Naive B cell (primary cell): ENCODE measurements at places on chromosomes 2 and 18.

DNA sequence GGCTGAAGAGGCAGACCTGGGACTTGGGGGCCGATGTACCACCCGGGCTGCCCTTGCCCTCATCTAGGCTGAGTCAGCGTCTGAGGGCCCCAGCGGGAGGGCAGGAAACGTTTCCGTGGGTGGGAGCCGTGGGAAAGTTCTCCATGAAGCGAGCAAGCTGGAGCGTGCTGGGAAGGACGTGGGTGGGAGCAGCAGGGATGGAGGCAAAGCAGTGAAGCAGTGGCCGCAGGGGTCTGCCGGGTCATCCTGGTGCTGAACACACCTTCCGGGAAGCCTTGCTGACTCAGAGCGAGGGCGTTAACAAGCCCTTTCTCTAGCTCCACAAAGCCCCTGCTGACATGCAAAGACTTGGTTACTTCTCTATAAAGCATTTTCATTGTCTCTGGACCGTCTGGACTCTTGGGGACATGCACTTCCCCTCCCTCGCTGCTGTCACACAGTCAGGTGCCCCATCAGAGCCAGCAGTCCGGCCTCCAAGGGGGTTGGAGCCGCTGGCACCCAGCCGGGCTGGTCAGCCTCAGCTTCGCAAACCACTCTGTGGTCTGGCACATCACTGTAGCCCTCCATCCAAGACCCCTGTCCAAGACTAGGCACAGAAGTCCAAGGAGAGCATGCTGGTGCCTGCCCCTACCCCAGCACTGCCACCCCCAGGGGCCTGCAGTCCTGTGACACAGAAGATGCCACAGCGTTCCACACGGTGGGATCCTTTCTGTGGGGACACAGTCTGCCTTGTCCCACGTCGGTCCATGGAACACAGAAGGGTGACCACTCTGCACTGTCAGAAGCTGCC, 115.1 kb upstream of the GPC1 start:
- H3K36me3 ChIP-seq: no peaks in the 10 kb centered on the region
- no peak overlapping the region for H3K4me3 ChIP-seq
- no peak overlapping the region for H3K27ac ChIP-seq
- DNase-seq: no peak

- H3K4me1 ChIP-seq: no peaks in the 10 kb centered on the region
- no peak for DNase-seq
- no peak overlapping the region for H3K4me3 ChIP-seq
- no peaks in the 10 kb centered on the region for H3K36me3 ChIP-seq
These were observed 103.2 kb downstream of the PIEZO2 start for GRCh38 chr18:11046140-11046539.

GRCh38 chr18:8333961-8334360, 275.3 kb upstream of the RAB12 start:
- DNase-seq: no peak
- H3K27me3 ChIP-seq: peaks cover 20% of the 10 kb centered on the region
- H3K36me3 ChIP-seq: no peaks in the 10 kb centered on the region

GRCh38 chr2:192373754-192374153, 179.0 kb upstream of the TMEFF2 start:
- DNase-seq: no peak
- H3K27ac ChIP-seq: no peak overlapping the region
- H3K4me1 ChIP-seq: no peaks in the 10 kb centered on the region
- H3K36me3 ChIP-seq: no peaks in the 10 kb centered on the region
- no peak overlapping the region for H3K4me3 ChIP-seq

DNA sequence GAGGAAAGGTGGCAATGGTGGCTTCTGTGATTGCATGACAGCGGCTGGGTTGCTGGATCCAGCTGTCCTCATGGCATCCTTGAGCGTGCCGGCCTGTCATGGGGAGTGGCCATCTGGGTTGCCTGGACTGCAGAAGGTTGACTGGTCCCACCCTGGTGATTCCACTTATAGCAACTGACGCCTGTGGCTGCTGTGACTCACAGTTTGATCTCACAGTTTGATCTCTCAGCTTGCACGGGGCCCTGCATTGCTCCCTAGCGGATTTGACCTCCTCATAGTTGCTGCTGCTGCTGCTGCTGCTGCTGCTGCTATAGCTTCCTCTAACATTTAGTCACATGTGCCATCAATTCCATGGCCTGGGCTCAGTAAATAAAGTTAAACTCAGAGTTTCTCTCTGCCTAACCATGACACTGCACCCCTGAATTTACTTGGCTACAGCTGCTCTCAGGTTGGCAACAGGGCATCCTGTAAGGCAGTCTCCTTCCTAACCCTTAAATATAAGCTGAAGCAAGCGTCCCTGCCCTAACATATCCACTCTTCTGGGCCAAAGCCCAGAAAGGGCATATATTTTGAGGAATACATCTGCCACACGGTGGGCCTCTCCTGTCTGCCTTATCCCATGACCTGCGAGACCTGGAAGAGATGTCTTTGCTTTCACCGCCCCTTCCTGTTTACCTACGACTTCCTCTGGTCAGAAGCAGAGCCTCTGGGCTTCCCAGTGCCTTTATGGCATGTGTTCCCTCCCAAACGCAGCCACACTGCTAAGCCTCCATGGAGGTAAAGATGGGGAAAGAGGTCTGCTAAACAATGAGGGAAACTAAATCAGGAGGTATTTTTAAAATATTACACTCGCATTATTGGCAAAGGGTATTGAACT, 37.8 kb upstream of the CCDC150 start:
- no peaks in the 10 kb centered on the region for H3K36me3 ChIP-seq
- no peaks in the 10 kb centered on the region for H3K4me1 ChIP-seq

DNA sequence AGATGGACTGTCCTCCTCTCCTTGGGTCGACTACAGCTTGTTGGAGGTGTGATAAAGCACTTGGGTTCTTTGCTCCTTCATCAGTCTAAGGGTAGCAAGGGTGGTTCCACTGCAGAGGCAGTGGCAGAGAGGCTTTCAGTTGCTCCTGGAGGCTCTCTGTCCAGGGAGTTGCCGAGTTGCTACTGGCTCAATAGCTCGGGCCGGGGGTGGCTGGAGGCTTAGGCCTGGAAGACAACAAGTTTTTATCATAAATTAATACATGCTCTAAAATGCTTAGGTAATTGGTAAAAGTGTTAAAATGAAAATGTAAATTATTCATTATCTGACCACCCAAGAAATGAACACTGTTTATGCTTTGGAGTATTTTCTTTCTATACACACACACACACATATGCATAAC, 162.0 kb upstream of the NRP2 start:
- no peak overlapping the region for H3K27ac ChIP-seq
- no peak overlapping the region for H3K4me3 ChIP-seq
- H3K4me1 ChIP-seq: no peaks in the 10 kb centered on the region
- DNase-seq: no peak
- peaks cover 11% of the 10 kb centered on the region for H3K27me3 ChIP-seq
- no peaks in the 10 kb centered on the region for H3K36me3 ChIP-seq

GRCh38 chr2:80186262-80186661, 118.3 kb downstream of the LRRTM1 start:
- H3K4me3 ChIP-seq: no peak overlapping the region
- H3K4me1 ChIP-seq: no peaks in the 10 kb centered on the region
- no peak overlapping the region for H3K27ac ChIP-seq
- no peaks in the 10 kb centered on the region for H3K27me3 ChIP-seq

DNA sequence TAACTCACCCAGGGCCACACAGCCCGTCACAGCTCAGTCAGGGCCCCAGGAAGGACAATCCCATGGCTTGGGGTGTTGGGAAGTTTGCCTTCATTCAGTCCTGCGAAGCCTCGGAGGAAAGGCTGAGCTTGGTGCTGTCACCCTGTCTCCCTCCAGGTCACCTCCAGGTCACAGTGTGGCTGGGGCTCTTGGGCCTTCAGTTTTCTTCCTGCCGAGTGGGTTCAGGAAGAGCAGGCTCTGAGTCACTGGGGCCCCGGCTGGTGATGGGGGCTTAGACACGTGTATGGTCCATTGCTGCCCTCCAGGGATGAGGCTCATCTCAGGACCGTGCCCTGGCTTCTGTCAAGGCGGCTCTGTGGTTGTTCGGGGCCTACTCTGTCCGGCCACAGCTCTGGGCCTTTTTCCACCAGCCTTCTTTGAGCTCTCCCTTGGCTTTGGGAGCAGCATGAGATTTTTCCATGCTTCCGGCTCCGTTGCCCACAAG, 118.6 kb downstream of the INHBB start:
- no peak overlapping the region for H3K4me3 ChIP-seq
- H3K27me3 ChIP-seq: peaks cover 16% of the 10 kb centered on the region

GRCh38 chr18:39302481-39302880, 1736.9 kb upstream of the CELF4 start:
- no peak overlapping the region for H3K27ac ChIP-seq
- H3K27me3 ChIP-seq: no peaks in the 10 kb centered on the region
- no peaks in the 10 kb centered on the region for H3K36me3 ChIP-seq

GRCh38 chr2:15596968-15597367, 5.3 kb downstream of the DDX1 start:
- no peak overlapping the region for H3K4me3 ChIP-seq
- no peaks in the 10 kb centered on the region for H3K27me3 ChIP-seq
- H3K4me1 ChIP-seq: peaks cover 12% of the 10 kb centered on the region
- H3K27ac ChIP-seq: no peak overlapping the region

- H3K27ac ChIP-seq: peak overlapping the region; percentile 99
- H3K4me1 ChIP-seq: peaks cover 20% of the 10 kb centered on the region
- DNase-seq: peak; percentile 48
- peak overlapping the region; percentile 95 for H3K4me3 ChIP-seq
These were observed 3.4 kb upstream of the BCL11A start for GRCh38 chr2:60556576-60557485.

- H3K4me1 ChIP-seq: no peaks in the 10 kb centered on the region
- H3K36me3 ChIP-seq: no peaks in the 10 kb centered on the region
- DNase-seq: no peak
- H3K4me3 ChIP-seq: no peak overlapping the region
- no peak overlapping the region for H3K27ac ChIP-seq
- peaks cover 4% of the 10 kb centered on the region for H3K27me3 ChIP-seq
These were observed 340.6 kb downstream of the DYSF start for GRCh38 chr2:71793926-71794325.

DNA sequence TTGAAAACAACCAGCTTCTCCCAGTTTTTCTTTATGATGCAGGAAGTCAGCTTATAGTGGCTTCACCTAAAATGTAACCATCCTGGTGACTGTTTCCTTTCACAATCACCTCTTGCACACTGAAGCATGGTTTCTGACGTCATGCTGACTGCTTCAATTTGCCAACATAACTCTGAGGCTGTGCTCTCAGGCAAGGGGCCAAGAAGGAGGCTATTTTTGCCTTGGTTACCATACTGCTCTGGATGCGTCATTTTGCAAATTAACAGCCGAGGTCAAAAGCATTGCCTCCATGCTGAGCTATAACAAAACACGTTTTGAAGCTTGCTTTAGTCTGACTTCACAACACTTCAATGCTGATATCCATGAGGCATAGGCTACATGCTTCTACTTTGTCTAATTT, 397.8 kb downstream of the METTL4 start:
- no peak for DNase-seq
- H3K27ac ChIP-seq: no peak overlapping the region
- H3K36me3 ChIP-seq: no peaks in the 10 kb centered on the region
- no peaks in the 10 kb centered on the region for H3K4me1 ChIP-seq

GRCh38 chr2:195307751-195308150, 349.3 kb upstream of the SLC39A10 start:
- no peak overlapping the region for H3K4me3 ChIP-seq
- H3K4me1 ChIP-seq: peaks cover 4% of the 10 kb centered on the region
- H3K27ac ChIP-seq: no peak overlapping the region
- no peaks in the 10 kb centered on the region for H3K27me3 ChIP-seq

- DNase-seq: no peak
- H3K27me3 ChIP-seq: no peaks in the 10 kb centered on the region
- H3K4me1 ChIP-seq: no peaks in the 10 kb centered on the region
- no peaks in the 10 kb centered on the region for H3K36me3 ChIP-seq
- H3K4me3 ChIP-seq: no peak overlapping the region
These were observed 378.2 kb upstream of the ST6GAL2 start for GRCh38 chr2:107264184-107264583.

DNA sequence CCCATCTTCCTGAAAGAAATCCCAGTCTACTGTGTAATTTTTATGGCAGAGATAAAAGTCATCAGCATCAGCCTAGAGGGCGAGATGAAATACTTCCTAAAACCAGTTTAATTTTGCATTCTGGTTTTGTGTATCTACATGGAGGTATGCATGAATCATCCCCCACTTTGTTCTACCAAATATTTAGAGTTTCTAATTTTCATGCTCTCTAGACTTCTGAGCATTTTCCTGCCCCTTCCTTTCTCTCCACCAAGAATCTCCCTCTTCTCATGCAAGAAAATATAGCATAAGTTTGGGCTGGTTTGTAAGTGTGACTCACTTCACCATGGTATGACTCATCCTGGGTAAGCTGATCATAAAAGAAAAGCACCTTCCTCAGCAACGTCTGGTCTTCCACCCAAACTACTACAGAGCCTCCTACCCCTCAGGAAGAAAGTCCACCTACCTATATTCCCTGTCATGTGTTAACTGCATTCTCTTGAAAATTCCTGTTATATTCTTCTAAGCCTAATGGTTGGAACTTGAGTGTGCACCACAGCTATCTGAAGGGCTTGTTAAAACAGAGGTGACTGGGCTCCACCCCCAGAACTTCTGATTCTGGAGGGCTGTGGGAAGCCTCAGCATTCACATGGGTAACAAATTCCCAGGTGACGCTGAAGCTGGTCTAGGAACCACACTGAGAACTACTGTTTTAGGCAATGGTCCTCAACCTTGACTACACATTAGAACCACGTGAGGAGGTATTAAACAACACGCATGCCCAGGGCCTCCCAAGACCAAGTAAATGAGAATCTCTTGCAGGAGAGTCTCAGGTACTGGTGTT, 37.4 kb upstream of the RAPGEF4 start:
- no peak for DNase-seq
- no peaks in the 10 kb centered on the region for H3K36me3 ChIP-seq
- H3K4me1 ChIP-seq: no peaks in the 10 kb centered on the region
- H3K27ac ChIP-seq: no peak overlapping the region

GRCh38 chr2:121897335-121897970, 142.0 kb downstream of the TSN start:
- no peak for DNase-seq
- H3K27me3 ChIP-seq: peaks cover 13% of the 10 kb centered on the region
- H3K4me1 ChIP-seq: peaks cover 3% of the 10 kb centered on the region
- H3K36me3 ChIP-seq: no peaks in the 10 kb centered on the region

GRCh38 chr2:172674968-172675303, 60.7 kb upstream of the RAPGEF4 start:
- no peak for DNase-seq
- H3K4me3 ChIP-seq: peak overlapping the region; percentile 74
- no peaks in the 10 kb centered on the region for H3K27me3 ChIP-seq
- H3K4me1 ChIP-seq: peaks cover 4% of the 10 kb centered on the region
- no peaks in the 10 kb centered on the region for H3K36me3 ChIP-seq

- no peak overlapping the region for H3K4me3 ChIP-seq
- no peak for DNase-seq
- H3K27me3 ChIP-seq: no peaks in the 10 kb centered on the region
- no peaks in the 10 kb centered on the region for H3K4me1 ChIP-seq
- no peak overlapping the region for H3K27ac ChIP-seq
These were observed 229.5 kb downstream of the DCC start for GRCh38 chr18:52569492-52569891.
